ENCODE measurements at places on chromosomes 5 and 9.

- DNase-seq, result no peak
These were observed 256.5 kb upstream of the NR4A3 start for GRCh38 chr9:99565203-99565602.

- no peak for DNase-seq
These were observed 21.9 kb downstream of the HTR4 start for GRCh38 chr5:148632255-148633066.

DNA sequence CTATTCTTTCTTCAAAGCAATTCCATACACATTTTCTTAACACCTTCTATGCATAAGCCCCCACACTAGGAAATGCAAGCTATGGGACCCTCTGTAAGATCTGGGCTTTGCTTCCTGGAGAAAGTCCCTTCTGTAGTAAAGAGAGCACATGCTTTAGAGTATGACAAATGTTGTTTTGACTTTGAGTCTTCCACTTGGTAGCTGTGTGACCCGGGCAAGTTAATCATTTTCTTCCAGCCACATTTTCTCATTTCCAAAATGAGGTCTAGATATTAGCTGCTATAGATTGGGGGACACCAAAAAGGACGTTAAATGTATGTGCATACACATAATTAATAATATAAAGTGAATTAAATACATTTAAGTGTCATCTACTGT lies 334.0 kb downstream of the NFIB start:
- DNase-seq, result no peak

DNA sequence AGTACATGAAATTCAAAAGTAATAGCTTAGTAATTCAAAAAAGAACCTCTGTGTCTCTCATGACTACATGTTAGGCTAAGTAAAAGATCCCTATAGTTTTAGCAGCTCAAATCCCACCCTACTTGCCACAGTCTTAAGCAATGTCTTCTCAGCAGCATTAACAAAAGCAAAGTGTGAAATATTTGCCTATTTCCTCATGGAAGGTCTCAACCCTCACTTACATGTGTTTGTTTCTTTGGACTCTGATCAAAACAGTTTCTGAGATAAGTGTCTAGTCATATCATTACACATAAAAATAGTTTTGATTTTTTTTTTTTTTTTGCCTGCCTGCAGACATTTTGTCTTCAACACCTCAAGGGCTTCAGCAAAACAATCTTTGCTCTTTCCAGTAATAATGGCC lies 310.5 kb downstream of the CETN3 start:
- no peak for DNase-seq

DNA sequence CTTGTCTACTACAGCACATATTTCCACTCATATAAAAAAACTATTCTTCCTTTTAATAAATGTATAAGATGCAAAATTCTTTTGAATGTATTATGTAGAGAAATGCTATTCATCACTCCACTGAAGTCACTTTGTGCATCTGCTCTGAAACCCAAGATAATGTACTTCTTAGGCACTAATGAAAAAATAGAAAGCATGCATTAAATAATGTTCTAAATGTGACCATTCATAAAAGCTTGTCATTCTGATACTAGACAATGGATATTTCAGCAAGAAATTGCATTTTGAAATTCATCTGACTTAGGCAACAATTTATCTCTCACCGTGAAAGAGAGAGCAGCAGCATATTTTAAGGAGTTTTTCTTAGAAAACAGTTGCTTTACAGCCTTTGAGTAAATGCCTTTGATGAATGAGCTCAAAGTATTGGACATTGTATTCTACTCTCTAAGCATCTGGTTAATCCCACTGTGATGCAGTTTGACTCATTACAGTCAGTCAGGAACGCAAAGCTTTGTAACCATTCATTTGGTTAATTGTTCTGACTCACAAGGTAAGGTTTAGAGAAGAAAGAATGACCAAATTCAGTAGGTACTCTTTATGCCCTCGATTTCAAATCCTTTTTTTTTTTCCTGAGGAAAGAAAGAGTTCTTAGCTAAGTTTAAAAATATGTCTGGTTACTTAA lies 2233.8 kb upstream of the C9orf72 start:
- DNase-seq, result no peak

GRCh38 chr9:35564658-35565061 lies 40.4 kb upstream of the TESK1 start:
- DNase-seq, result no peak

- no peak for DNase-seq
These were observed 328.8 kb upstream of the BRINP1 start for GRCh38 chr9:119697996-119698395.

DNA sequence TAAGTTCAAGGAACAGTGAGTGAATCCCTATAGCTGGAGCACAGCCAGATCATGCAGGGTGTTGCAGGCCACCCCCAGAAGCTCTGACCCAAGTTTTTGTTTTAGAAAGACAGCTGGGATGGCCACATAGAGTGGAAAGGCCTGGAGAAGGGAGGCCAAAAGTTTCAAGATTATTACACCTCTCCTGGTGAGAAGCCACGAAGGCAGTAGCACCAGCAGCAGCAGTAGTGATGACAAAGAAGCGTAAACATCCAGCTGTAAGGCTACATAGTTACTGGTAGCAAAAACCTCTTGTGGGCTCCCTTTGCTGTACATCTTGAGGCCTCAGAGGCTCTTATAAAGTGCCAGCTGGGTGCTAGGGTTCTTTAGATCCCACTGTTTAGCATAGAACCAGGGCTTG lies 11.8 kb downstream of the ADAMTSL1 start:
- DNase-seq, result no peak

DNA sequence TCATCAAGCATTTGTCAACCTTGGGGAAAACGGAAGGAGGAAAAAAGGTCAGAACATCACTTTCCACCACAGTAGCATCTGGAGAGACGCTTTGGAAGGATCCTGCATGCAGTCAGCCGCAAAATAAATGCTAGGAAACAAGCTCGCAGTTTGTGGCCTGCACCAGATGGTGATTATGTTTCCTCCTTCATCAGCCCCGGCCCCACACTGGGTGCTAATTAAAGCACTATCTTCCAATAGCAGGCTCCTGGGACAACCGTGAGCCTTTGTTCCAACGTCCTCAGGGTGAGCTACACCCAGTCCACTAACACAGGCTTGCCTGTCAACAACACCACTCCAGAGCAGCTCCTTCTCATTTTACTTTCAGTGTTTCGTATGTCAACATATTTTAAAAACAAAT lies 64.0 kb downstream of the RNF130 start:
- DNase-seq, result no peak

GRCh38 chr5:150068961-150069645 lies 17.3 kb downstream of the CSF1R start:
- DNase-seq, result no peak

- no peak for DNase-seq
These were observed 119.1 kb upstream of the TBC1D2 start for GRCh38 chr9:98374385-98375051.

- DNase-seq, result no peak
These were observed 39.4 kb downstream of the TNFAIP8 start for GRCh38 chr5:119395080-119395836.

DNA sequence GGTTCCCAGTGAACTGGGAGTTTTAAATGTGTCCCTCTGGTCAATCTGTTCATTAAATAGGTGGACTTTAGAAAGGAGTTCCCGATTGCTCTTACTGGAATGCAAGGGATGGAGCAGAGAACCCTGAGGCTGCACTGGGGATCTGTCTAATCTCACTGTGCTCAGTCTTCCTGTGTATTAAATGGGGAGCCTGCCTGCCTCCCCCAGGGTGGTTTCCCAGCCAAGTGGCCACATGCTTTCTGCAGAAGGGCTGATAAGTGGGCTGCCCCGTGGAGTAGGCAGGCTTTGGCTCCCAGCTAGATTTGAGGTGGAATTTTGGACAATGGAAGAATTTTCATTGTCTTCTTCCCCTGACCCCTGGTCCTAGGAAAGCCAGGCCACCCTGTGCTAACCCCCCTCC lies 14.0 kb upstream of the PHYHD1 start:
- DNase-seq, result no peak

GRCh38 chr5:164844348-164844747 lies 1338.9 kb downstream of the MAT2B start:
- DNase-seq, result no peak

- DNase-seq, result no peak
These were observed 157.3 kb downstream of the CYLC2 start for GRCh38 chr9:103152473-103152872.

- DNase-seq, result no peak
These were observed 576.5 kb downstream of the TLE1 start for GRCh38 chr9:81112627-81113452.

DNA sequence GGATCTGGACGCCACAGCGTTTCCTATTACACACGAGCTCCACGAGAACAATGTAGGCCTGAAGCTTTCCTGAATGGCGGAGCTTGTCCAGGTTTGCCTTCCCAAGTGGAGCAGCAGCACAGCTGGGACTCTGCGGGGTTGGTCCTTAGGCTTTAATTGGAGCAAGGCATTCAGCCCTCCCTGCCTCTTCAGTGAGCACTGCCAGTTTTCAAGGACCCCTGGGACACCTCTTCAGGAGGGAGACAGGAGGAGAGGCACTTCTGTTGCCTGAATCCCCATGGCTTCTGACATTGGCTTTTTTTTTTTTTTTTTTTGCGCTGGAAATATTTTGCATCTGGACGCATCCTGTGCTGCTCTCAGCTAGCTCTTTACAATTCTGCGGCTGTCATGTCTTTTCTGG lies 179.4 kb downstream of the SEMA6A start:
- no peak for DNase-seq

DNA sequence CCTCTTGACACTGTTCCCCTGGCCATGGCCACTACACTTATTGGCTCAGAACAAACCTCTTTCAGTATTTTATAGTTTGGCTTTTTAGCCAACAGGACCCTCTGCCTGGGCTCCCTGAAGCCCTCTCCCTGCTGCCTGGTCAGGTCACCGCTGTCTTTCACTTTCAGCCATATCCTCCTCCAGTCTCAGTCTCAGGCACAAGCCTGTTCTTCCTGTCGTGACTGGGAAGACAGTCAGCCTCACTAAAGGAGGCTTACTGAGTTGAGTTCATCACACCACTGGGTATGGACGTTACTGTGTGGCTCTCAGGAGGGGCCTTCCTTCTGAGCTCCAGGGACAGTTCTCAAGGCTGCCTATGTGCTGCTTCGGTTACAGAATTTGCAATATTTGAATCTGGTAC lies 2.0 kb downstream of the QSOX2 start:
- DNase-seq, result no peak

GRCh38 chr9:93501406-93501805 lies 48.0 kb upstream of the FAM120AOS start:
- no peak for DNase-seq

DNA sequence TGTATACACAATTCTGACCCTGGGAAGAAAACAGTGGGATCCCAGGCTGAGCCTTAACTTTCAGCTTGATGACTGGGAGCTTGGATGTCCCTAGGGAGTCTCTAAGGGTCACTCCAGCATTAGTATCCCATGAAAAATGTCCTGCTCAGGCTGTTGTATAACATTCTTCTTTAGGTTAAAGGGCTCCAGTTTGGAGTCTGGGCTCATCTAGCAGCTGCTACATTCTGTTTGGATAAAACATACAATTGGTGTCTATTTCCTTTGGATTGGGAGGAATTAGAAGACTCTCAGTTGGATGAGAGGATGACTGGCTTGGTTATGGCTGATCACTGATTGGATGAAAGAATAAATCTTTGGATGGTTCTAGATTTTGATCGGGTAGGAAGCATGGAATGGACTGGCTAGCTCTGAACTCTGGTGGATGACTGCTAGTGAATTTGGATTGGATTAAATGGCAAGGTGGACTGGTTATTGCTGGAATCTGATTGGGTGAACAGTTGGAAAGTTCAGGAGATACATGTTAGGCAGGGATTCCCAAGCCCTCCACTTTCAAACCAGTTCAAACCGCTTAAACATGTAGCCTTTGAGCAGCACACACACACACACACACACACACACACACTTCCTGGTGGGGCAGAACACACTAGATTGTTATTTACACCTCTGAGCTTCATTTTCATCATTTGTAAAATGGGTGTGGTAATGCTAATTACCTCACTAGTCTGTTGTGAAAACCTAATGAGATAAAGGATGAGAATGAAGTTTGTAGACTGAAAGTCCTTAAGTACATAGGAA lies 7.1 kb upstream of the MYOZ3 start:
- DNase-seq, result no peak

GRCh38 chr9:138046641-138047301 lies 169.2 kb downstream of the CACNA1B start:
- no peak for DNase-seq

- DNase-seq, result no peak
These were observed 35.2 kb upstream of the SMU1 start for GRCh38 chr9:33111631-33112030.

DNA sequence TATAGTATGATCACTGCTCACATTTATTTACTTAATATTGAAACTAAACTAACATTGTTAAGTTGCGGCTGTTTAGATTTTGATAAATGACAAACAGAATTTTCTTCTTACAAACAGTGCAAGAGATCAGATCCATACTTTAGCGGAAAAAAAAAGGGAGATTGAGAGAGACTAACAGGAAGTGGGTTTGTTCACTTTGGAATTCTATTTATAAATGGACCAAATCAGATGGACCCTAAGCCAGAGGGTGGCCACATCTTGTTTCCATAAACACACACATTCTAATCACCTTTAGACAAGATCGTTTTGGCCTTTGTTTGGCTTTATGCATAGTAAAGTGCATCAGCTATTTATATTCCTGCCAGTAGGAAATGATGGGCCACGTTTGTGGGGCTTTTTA lies 381.4 kb upstream of the CD180 start:
- no peak for DNase-seq

DNA sequence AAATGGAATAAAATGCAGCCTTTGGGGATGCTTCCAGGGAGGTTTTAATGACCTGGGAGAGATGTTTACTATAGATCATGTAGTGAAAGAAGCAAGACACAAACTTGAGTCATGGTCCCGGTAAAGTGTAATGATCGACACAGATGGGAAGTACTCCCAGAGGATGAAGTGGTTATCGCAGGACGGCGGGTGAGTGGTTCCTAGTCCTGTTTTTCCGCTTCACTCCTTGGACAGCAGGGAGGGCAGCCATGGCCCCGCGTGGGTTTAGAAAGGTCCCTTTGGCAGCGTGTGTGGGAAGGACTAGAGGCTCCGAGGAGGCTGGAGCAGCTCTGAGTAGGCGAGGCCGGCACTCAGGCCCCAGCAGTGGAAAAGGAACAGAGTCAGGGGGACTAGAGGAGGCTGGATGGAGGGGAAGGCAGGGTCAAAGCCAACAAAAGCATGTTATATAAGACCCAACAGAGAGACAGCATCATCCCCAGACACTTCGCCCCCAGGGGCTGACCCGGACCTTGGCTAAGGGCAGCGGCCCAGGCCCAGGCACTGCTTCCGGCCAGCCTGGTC lies 49.2 kb upstream of the STXBP1 start:
- DNase-seq, result no peak

DNA sequence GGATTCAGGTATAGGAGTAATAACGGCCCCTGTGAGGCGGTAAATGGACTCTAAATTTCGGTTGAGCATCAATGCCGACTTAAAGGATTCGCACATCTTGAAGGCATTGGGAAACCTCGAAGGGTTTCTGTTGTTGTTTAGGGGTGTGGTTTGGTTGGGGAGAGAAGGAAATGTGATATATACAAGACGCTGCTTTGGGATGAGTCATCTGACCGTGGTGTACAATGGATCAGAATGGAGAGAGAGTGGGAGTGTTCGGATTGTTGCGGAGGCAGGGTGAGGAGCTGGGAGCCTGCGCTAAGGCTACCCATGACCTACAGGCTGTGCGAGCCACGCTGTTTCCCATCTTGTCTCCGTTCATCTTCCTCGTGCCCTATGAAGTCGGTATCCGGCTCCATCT lies 60.4 kb upstream of the ERCC6L2 start:
- no peak for DNase-seq

Measured in C1 segment of cervical spinal cord (tissue), 14 donors.